ENCODE measurements at places on chromosomes 3 and 15. TPM values are rescaled to one million over a fixed set of nuclear protein-coding genes. Genes with fewer than 3 reads are reported as not detected.
A peak's percentile ranks its signal among the peaks of the same experiment; 100 is the strongest.

- no peak for DNase-seq
Observed at GRCh38 chr3:146071632-146072031, 89.4 kb downstream of the PLOD2 start.

The NRROS gene
- total RNA-seq, result 5.9 TPM

DNA sequence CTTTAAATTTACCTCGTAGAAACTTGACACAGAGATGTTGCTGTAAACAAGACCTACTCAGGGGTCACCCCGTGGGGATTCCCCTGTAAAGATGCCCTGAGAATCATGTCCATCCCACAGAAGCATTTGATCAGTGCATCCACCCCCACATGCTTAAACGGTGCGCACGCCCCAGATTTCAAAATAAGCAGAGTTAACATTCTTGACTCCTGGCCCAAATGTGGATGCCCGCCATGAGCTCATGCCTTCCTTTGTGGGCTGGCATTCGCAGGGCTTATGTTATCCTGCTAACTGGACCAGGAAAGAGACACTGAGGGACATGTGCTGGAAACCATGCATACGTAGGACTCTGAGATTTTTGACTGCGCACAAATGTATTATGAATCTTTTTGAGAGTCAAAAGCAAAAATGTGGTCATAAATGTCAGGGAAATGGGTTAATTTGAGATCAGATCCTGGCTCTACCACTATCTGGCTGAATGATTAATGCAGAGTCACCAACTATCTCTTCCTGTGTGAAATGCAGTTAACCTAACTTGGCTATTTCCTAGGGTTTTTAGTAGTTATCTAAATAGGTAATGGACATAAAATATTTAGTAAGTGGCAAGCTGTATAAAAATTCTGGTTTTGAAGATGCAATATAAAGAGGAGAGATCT, 9.1 kb upstream of the TP63 start:
- DNase-seq, result no peak

The FSIP1 gene
- 2.1 TPM for total RNA-seq

- peak; percentile 50 for DNase-seq
Observed at GRCh38 chr3:196406811-196407470, 25.3 kb downstream of the UBXN7 start.

The AP3B2 gene
- total RNA-seq, result 19.2 TPM

DNA sequence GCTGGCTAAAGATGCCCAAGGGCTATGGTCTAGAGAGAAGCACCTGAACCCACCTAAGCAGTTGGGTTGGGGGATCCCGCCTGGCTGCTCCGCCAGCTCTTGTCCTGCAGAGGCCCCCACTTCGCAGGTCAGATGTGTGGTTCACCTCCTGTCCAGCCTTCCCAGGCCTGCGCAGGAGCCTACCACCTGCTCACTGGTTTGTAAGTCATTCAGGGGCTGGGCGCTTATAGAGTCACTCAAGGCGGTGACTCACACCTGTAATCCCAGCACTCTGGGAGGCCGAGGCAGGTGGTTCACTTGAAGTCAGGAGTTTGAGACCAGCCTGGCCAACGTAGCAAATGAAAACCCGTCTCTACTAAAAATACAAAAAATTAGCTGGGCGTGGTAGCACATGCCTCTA, 3.9 kb upstream of the FURIN start:
- DNase-seq, result peak; percentile 42

DNA sequence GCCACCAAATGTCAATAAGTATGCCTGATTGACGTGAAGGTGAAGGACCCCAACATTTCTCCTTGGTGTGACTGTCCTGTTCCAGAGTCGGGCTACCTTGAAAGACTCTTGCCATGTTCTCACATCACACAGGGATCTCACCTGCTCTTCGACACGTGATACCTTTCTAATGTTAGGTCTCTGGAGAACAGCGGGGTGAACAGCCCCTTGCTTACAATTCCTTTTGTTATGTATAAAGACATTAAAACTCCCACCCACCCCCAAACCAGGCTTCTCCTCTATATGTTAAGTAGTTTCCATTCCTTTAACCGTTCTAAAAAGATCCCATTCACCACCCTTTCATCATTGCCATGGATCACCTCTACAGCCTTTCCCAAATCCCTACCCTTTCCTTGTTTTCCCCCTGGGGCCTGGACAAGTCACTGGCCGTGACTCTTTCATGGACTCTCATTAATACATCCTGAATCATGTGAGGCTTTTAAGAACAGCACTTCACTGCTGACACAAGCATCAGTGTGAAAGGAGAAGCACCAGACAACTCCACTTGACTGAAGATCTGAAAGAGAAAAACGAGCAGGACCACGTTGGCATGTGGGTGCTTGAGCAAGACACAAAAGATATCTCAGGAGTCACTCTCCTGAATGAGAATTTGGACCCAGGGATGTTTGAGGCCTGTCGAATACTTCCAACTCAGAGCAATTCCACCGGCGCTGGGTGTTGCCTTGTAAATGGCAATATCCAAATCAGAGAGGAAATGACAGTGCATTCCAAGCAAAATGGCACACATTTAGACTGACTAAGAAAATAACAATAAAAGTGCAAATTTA, 115.0 kb downstream of the FOXP1 start:
- peak; percentile 59 for DNase-seq

The CADM2 gene
- total RNA-seq, result 13.3 TPM

DNA sequence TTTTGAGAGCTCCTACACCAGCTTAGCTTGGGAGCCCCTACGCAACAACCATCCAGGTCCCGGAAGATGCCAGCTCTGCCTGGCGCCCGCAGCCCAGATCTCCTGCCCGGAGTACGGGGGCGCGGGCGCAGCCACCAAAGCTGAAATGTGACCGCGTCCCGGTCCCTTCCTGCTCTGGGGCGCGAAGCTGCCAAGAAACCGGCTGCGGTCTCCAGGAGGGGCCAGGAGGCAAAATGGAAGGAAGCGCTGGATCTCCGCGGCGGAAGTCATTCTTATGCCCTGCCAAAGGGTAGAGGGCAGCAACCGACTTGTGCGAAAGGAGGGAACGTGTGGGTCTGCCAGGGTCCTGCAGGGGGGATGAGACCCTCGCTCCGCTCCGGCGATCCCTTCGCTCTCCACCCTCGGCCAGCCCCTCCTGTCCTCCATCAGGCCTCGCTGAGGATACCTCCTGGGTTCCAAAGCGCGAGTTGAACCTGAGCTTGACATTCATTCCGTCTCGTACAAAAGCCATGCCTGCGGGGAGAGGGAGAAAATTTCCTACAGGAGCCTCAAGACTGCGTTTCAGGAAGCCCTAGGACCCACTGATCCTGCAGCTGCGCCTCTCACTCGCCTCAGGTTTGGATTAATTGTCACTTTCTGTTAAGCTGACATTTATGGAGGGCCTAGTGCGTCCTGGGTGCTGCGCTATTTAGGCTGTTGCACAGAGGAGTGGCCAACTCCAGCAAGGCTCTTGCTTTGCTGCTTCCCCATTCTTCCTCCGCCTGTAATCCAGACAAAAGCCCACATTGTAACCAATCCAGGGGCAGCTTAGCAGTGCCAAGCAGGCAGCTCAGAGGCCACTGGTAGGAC, 98.3 kb upstream of the VGLL3 start:
- peak; percentile 68 for DNase-seq

- DNase-seq, result peak; percentile 66
Observed at GRCh38 chr15:68817304-68818065, 3.2 kb downstream of the ANP32A start.

The TGM5 gene
- not detected for total RNA-seq

The FANCI gene
- 66.8 TPM for total RNA-seq

DNA sequence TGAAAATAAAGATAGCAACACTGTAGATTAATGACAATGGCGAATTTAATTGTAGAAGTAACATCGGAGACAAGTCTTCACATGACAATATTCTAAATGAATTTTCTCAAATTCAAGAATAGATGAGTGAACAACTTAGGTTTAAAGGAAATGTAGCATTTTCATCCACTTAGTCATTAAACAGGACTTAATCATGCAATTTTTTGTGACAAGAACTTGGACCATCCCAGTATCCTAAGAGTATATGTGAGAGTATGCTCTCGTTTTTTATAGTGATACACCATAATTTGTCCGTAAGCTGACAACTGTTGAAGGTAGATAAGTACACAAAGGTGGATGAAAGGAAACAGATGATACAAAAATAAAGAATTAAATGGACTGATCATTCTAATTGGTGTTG, 81.5 kb downstream of the DLG1 start:
- DNase-seq, result no peak

DNA sequence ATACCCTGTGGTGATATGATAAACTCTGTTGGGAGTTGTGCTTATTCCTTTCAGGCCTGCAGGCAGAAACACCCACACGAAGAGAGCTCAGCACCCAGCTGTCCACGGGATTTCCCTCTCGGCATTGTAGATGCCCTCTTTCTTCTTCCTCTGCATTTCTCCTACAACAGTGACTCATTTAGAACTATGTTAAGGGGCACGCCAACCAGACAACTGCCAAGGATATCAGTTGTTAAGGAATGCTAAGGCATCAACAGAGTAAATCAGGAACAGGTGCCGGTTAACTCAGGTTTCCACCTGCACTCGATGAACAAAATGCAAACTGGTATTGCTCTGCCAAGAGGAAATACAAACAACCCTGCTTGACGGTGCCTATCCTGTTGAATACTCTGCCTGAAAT, 270.0 kb upstream of the PEX5L start:
- no peak for DNase-seq

DNA sequence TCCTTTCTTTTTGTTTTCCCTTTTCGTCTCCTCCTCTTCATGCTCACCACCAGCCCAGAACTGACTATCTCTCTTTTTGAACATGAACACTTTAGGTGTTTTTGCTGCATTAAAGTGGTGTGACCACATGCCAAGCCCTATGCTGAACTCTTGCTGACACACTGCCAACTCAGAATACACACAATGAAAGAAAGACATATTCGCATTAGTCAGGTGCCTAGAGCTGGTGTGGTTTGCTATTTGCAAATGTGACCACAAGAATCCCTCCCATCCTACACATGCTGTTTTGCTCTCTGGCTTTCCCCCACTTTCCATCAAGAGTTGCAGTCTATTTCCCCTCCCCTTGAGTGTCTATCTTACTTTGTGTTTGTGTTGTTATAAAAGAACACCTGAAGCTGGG, 967.8 kb upstream of the CFAP20DC start:
- DNase-seq, result no peak

The ATOSA gene
- 14.0 TPM for total RNA-seq

The MEIS2 gene
- total RNA-seq, result not detected

The CCRL2 gene
- total RNA-seq, result not detected

DNA sequence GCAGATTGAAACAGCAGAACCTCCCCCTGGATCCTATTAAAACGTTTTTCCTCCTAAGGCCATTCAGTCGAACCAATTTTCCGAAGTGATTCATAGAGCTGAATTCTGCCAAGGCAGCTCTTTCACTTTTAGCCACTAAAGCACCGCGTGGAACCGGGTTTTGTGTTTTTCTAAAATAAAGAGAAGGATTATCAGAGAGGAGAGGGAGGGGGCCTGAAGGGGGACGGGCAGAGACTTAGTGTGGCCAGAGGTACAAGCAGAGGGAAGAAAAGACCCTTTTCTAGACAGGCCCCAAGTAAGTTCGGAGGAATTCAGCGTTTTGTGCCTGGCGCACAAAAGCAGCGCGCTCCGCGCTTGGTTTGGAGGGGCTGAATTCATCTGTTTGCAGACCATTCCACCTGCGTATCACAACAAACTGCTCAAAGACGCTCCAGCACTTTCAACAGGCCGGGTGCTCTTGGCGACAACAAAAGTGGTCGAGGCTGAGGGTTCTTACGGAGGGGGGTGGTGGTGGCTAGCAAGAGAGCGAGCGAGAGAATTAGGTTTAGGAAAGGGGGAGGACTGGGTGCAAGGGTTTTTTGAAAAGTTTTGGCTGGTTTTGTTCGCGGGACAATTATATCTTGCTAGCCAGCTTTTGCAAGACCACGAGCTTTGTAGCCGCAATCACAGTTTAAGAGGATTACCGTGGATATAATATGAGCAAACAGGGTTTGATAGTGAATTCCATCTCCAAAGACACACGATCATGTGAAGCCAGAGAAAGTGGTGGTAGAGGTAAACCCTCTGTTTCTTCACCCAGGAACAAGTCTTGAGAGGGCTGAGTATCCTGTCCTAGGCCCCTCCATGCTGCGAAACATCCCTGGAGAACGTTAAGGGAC, 1.2 kb upstream of the FEZF2 start:
- peak; percentile 68 for DNase-seq

DNA sequence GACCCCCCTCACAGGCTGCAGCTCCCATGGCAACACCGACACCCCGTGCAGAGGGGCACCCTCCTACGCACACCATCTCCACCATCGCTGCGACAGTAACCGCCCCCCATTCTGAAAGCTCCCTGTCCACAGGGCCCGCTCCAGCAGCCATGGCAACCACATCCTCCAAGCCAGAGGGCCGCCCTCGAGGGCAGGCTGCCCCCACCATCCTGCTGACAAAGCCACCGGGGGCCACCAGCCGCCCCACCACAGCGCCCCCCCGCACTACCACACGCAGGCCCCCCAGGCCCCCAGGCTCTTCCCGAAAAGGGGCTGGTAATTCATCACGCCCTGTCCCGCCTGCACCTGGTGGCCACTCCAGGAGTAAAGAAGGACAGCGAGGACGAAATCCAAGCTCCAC, 19.9 kb upstream of the BFSP2 start:
- DNase-seq, result no peak

Measured in GM23338 (cell line).